ENCODE measurements at places on chromosomes 5 and 9.

- DNase-seq, result no peak
Measured at GRCh38 chr9:28079677-28080076, 506.4 kb upstream of the C9orf72 start.

DNA sequence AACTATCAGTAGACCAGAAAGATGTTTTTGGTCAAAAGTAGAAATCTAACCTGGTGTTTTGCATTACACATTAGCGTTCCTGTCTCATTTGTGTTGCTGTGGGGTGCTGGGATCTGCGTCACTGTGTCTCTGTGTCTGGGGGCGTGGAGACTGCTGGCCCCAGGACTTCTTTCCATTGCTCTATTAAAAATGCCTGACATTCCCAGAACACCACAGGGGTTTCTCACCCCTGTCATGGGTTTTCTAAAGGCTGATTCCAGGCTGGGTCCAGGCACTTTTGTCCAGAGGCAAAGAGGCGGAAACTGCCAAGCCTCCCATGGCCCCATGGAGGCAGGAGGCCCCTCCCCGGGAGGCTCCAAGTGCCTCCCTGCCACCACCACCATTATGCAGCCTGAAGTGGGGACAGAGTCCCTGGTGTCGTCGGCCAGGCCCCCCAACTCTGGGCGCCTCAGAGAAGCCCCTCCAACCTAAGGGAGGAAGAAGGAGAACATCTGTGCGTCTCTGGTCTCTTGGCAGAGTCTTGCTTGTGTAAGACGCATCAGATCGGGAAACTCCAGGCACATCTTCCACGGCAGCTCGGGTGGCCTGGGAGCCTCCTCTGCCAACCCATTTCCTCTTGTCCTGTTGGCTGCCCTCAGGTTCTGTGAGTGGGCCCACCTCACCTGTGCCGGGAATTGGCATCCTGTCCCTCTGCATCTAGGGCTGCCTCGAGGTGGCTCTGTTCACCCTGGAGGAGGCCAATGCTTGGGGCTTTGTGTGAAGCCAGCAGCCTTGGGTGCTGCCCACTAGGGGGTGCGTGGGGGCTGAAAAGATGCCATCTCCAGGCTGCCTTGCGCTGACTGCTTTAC lies 13.8 kb upstream of the PLEKHG4B start:
- DNase-seq, result no peak

DNA sequence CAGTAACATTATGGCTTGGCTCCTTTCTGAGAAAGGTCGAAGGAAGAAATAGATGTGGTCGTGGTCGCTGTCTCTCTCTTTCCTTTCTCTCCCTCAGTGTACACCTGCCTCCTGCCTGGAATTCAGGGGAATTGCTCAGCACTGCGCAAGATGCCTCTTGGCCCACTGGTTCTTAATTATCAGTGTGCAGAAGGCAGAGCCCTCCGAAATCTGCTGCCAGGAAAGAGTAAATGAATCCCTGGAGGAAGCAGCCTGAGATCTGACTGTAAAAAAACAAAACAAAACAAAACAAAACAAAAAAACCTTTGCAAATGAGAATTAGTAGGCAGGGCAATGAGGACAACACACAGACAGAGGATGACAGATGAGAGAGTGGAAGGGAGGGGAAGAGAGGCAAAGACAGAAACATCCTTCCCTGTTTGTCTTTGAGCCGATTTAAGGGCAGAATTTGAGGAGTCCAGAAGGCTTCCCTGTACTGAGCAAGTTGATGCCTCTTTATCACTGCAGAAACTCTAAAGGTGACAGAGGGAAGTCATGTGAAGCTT lies 113.8 kb upstream of the PUM3 start:
- DNase-seq, result no peak

DNA sequence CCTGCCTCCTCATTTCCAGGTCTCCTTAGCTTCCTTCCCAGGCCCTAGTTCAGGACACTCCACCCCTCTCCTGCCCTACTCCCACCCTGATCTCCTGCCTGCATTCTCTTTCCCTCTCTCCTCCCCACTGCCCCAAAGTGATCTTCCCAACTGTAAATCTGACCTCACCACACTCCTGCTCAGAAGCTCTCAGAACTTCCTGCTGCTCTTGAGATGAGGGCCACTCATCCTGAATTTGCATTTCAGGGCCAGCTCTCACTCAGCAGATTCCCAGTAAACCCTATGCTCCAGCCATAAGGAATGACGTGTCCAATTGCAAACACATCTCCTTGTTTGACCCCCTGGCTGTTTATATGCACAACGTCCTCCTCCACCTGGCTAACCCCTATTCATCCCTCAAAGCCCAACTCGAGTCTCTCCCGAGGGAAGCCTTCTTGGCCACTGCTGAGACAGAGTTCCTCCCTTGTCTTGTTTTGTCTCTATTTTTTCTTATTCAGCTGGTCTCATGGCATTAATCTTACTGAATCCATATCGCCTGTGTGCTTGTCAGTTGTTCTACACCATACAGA lies 95.0 kb downstream of the NSG2 start:
- DNase-seq, result no peak

GRCh38 chr9:3768286-3768685 lies 242.5 kb upstream of the RFX3 start:
- no peak for DNase-seq

DNA sequence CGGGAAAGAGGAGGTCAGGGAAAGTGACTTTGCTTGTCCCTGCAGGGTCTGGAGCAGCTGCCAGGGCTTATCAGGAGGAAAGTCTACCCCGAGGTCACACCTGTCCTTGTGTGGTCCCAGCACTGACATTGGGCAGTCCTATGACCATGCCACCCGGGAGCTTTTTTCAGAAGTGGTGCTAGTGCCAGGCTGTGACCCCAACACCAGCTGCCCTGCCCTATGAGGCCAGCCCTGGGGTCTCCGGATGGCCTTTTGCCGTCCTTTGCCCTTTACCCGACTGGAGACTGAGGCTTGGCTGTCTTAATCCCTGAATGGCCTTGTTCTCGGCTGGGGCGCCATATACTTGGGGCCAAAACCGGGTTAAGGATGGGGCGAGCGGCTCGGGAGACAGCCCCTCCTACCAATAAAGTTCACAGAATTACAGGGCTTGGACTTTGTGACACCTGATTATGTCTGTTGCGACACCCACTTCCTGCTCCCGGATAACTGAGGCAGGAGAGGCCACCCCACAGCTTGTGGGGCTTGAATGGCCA lies 22.2 kb upstream of the SLC9A3 start:
- DNase-seq, result no peak

- no peak for DNase-seq
Measured at GRCh38 chr5:860506-861150, 9.8 kb upstream of the ZDHHC11 start.

DNA sequence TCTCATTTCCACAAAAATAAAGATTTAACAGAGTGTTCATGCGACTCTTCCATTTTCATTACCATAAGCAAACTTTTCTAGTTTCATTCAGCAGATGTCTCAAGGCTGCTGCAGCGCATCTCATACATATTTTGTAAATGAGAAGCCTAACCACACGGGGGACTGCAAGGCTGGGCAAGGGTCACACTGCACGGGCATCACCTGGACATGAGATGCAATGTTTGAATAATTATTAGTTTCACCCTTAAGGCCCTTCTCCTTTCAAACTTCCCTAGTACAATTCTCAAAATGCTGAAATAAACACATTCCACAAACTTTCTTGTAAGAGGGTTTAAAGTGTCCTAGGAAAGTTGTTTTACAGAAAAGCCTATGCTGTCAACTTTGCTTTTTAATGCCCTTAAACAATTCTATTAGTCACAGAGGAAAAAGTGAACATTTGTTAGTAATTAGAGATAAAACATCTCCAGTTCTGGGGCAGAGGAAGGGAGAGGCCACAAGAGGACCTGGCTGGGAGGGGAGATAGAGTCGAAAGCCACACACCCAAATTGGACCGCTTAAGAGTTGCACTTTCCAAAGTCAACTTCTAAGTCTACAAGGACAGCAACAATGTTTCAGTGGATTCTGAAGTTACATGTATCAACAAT lies 1.3 kb downstream of the DENND1A start:
- no peak for DNase-seq

DNA sequence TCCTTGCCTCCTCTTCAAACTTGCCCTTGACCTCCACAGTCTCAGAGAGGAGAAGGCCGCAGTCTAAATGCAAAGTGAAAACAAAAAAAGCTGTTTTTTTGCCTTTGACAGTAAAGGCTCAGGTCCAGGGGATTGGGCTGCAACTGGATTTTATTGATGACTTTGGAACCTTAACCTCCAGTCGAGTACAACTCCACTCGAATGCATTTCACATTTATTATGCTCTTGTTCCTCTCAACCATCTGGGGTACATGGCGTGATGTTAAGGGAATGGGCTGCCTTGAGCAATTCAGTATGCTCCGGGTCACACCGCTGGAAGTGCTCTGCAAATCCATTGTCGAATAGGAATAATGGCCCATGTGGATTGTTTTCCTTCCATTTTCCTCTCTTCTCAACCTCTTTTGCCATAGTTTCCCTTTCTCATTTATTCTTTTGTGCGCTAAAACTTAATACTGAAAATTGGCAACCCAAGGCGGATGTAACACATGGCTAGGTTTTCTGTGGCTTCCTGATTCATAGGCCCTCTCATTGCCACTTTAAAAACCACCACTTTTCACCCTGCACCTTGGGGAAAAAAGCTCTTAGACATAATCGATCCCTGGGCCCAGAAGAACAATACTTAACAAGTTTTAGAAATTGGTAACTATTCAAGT lies 34.3 kb downstream of the ITK start:
- DNase-seq, result no peak

DNA sequence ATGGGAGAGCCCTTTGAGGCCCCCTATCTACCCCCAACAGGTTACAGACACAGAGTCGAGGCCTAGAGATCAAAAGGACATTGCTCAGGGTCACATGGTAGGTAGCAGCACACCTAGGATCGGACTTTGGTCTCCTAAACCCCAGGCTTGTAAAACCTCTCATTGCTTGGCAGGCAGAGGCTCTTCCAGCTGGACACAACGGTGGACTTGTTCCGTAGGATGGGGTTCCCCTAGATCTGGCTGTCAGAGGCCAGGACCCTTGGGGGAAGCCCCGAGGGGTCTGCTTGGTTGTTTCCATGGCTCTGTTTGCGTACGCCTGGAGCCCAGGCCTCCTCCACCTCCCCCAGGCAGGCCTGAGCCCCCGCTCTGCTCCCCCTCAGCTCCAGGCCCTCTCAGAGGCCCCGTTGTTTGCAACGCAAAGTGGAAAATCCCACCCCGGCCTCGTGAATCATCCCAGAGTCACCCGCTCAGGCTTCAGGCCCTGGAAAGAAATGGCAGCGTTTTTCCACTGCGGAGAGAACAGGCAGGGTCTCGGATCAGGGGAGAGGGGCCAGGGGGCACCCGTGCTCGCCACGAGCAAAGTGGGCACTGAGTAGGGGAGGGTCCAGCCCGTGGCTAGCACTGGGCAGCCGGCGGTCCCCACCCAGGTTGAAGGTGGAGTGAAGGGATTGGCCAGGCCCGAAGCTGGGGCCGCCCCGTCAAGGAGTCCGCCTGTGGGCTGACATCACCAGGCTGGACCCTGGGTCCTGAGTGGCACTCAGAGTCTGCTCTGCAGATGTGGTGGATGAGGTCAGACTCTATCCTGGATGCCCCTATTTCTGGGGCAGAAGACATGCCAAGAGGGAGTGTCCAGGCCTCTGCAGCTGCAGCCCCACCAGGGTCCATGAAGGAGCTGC lies 19.8 kb downstream of the COL27A1 start:
- DNase-seq, result no peak

GRCh38 chr5:152089644-152090043 lies 165.0 kb upstream of the GLRA1 start:
- no peak for DNase-seq

GRCh38 chr9:4739587-4740387 lies 1.2 kb downstream of the AK3 start:
- no peak for DNase-seq

DNA sequence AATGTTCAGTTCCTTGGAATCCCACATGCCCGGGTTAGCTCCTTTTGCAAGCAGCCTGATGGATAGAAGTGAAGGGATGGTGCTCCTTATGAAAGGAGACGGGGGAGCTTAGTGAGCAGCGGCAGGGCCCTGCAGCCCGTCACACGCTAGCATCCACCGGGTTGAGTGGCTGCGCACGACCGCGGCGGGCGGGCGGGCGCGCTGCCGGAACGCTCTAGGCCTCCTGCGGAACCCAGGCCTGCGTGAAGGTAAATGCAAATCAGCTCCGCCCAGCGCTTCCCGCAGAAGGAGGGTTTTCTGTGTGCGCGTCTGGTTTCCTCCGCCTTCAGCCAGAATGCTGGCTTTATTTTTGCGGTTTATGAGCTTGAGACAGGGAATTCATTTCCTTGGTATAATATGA lies 19.8 kb downstream of the IL12B start:
- DNase-seq, result no peak

DNA sequence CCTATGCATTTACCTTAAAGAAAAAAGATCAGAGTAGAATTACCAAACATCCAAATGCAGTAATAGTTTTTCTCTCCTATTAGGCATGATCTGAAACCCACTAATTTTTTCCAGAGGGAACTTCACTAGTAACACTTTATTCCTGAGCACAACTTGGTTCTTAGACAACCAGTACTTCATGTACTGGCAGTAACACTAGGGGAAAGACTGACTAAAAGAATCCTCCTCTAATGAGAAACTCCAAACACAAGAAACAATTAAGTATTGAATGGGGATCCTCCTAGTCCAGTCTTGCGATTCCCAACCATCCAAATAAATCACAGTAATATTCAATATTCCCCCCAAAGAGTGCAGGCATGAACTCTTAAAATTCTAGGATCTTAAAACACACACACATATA lies 48.9 kb downstream of the ZNF608 start:
- DNase-seq, result no peak

DNA sequence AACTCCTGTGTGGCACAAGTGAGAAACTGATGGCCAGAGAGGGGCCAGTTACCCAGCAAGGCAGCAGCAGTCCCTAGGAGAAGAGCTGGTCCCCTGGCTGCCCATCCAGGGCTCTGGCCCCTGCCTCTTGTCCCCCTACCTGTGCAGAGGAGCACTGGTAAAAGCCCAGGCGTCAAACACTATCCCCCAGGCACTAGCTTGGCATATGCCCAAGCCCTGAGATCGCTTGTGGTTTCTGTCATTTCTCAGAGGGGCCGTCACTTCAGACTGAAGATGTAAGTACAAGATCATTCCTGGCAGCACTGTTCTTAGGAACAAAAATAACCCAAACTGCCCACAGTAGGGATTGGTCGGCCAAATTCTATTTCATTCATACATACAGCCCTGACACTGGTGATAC lies 53.9 kb downstream of the COL15A1 start:
- DNase-seq, result no peak

- no peak for DNase-seq
Measured at GRCh38 chr9:18154661-18155060, 319.3 kb upstream of the ADAMTSL1 start.

DNA sequence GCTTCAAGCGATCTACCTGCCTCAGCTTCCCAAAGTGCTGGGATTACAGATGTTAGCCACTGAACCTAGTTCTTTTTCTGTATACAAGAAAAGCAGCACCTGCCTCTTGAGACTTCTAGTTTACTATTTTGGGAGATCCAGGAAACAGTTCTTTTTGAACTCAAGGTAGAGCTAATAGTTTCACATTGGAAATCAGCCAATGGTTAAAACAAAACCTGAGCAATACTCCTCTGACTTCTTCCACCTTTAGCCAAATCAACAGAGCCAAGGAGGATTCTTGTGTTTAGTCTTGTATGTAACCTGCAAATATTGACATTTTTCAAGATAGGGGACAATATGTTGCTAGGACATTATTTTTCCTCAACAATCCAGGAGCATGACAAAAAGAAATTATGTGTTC lies 349.4 kb downstream of the SH3GL2 start:
- no peak for DNase-seq
